ENCODE measurements at places on chromosomes 5 and 9.
A peak's percentile ranks its signal among the peaks of the same experiment; 100 is the strongest.

GRCh38 chr5:72245951-72246532 lies 74.0 kb downstream of the MRPS27 start:
- peak; percentile 74 for DNase-seq

- DNase-seq, result no peak
These were observed 5.2 kb upstream of the ZDHHC11 start for GRCh38 chr5:855771-856530.

DNA sequence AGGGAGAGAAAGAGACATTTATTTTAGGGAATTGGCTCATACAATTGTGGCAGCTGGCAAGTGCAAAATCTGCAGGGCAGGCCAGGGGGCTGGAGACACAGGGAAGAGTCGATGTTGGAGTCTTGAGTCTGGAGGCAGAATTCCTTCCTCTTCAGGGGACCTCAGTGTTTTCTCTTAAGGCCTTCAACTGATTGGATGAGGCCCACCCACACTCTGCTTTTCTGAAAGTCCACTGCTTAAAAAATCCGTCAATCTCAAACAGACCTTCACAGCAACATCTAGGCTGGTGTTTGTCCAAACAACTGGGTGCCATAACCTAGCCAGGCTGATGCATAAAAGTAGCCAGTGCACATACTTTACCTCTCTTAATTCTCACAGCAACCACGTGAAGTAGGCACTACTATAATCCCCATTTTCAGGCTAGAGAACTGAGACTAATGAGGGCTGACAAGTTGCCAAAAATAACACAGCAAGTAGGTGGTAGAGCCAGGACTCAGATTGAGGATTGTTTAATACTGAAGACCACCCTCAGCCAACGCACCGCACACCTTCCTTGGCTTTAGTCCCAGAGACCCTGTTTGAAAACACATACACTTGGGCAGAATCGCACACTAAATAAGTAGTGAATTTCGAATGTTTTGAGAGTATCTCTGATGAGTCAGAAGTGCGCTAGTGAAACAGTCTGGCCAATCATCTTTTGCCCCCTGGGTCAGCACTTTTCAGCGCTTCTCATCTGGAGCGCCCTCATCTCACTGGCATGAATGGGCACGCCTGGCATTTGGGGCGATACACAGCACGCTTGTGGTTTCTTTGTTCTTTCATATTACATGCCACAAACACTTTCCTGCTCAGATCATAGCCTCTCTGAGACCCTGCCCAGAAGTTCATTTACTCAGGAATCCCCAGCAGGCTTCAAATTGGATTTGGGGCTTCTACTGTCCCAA lies 591.4 kb downstream of the CCDC171 start:
- no peak for DNase-seq

DNA sequence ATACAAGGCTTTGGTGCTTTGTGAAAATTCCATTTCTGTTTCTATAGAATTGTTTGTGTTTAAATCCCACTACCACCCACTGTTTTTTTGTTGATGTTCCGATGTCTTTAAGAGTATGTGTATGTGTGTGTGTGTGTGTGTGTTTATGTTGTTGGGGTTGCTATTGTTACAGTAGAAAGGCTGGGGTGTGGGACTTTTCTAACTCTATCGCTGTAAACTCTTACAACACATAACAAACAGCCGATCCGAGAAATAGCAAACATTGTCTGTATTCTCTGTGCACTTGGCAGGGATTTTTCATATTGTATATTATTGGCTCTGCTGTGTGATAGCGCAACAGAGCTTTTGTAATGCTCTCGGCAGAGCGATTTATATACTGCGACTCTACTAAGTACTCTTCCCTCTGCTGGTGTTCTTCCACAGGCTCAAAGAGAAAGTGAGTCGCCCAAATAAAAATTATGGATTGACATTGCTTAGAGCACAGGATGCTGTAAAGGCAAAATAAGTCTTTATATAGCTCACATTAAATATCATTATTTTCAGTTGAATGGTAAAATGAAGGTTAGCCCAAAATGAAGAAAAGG lies 492.2 kb upstream of the ARRDC3 start:
- no peak for DNase-seq

GRCh38 chr5:173340984-173341383 lies 12.8 kb upstream of the STC2 start:
- DNase-seq, result no peak

DNA sequence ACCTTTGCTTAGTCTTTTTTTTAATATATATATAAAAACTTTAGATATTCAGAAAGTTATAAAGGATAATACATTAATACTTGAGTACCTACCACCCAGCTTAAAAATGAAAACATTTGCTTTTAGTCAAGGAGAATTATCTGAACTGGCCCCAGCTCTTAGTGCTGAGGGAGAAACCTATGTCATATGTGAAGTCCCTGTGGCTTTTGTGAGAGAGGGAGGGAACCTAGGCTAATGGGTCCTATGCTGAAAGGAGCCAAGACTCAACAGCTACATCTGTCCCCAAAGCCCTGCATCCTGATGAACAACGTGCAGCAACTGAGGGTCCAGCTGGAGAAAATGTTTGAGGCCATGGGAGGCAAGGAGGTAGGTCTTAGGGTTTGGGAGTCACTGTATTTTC lies 92.0 kb upstream of the RUSC2 start:
- no peak for DNase-seq

DNA sequence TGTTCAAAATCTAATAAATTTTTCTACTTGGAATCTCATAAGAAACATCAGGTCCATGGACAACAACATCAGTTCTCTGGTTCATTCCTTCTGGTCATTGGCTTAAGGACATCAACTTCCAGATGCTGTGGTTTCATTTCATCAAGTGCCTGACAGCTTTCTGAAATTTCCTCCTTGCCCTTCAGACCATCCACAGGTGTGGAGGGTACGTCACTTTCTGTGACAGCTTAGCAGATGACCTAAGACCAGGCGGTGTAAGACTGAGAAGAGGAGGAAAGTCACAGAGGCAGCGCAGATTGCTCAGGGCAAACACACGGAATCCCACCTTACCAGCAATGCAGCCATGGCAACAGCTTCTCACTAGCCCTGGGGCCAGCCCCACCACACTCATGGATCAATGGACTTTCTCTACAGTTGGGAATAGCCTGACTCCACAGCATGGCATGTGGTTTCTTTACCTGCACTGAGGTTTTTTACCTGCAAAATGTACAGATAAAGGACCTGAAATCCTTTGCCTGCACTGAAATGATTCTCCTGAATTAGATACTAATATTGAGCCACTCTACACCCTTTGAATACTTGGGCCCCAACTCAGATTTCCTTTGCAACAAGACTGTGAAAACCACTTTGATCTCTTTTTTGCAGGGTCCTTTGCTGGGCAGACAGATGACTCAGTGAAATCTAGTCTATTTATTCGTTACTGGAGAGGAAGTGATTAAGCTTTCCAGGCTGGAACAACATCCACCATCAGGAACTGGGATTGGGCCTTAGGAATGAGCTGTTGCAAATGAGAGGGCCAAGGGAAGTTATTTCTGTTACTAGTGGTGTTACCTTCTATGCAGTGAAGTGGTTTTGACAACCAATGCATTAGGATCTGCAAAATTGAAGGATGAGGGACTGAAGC lies 26.9 kb downstream of the TICAM2 start:
- no peak for DNase-seq

DNA sequence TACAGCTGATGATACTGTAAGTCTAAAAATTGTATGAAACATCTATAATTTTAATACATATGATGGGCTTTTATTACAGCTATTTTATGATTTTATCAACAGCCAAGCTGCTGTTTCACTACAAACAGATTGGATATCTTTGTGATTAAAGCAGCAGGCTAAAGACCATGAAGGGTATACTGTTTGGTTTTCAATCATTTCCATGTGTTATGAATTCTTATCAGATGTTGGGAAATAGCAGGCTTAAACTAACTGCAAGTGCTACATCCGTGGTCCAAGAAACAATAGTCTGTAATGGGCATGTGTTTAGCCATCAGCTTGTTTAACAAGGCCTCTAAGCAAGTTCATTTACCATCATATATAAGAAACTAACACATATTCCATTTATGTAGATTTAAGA lies 107.5 kb downstream of the CWC27 start:
- DNase-seq, result no peak

DNA sequence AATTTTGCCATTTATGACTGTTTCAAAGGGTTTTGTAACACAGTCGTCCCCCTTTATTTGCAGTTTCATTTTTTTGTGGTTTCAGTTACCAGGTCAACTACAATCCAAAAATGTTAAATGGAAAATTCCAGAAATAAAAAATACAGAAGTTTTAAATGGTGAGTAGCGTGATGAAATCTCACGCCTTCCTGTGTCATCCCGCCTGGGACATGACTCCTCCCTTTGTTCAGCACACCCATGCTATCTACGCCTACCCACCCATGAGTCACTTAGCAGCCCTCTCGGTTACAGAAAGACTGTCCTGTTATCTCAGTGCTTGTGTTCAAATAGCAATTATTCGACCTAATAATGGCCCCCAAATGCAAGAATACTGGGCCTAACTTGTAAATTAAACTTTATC lies 765.3 kb upstream of the ADAMTS16 start:
- peak; percentile 4 for DNase-seq

- no peak for DNase-seq
These were observed 106.6 kb downstream of the TMC1 start for GRCh38 chr9:72627956-72628540.

DNA sequence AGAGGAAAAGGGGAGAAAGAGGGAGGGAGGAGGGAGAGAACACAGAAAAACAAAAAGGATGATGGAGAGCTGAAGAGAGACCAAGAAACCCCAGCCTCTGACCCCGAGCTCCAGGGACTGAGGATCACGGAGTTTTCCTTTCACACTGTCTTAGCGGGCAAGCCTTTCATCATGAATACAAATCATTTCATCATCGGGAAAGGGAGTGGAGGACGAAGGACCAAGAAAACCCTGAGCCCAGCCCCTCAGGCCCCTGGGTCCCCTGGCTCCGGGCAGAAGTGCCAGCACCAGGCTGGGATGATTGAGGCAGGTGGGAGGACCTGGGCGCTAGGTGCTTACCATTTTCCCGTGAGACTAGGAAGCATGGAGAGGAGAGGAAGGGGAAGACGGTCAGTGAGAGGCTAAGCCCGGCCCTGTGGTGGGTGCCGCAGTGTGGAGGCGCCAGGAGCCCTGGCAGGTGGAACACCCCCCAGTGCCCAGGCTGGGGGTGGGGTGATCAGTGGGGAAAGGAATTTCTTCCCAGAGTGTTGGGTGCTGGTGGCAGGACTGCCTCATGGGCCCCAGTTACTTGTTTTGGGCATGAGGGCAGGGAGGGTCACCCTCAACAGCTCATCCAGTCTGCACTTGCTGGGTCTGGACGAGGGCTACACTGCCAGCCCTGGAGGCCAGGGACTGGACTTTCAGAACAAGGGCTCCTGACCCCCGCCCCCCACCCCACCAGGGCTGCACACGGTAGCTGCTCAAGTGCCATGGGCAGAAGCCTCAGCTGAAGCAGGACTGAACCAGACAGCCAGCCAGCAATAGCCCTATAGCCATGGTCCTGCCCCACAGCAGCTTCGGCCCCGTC lies 49.0 kb upstream of the SARDH start:
- peak; percentile 57 for DNase-seq

GRCh38 chr5:4929092-4929655 lies 211.0 kb upstream of the ADAMTS16 start:
- DNase-seq, result no peak

- DNase-seq, result no peak
These were observed 80.4 kb downstream of the RGS3 start for GRCh38 chr9:113543982-113544303.

GRCh38 chr5:170486371-170486770 lies 17.4 kb upstream of the KCNIP1 start:
- DNase-seq, result no peak

- DNase-seq, result no peak
These were observed 71.2 kb downstream of the C9orf50 start for GRCh38 chr9:129549684-129550083.

DNA sequence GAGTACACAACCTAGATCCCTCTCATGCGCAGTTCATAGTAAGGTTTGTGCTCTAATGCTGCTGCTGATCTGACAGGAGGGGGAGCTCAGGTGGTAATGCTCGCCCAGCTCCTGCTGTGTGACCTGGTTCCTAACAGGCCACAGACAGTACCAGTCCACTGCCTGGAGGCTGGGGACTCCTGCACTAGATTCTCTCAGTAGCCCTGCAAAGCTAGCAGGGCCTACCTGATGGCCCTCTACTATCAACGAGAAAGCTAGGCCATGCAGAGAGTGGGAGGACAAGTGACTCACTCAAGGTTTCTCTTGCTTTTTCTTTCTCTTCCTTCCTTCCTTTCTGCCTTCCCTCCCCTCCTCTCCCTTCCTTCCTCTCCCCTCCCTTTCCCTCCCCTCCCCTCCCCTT lies 55.1 kb upstream of the TEX48 start:
- no peak for DNase-seq

GRCh38 chr5:43193181-43193893 lies 1.3 kb downstream of the NIM1K start:
- DNase-seq, result peak; percentile 98

DNA sequence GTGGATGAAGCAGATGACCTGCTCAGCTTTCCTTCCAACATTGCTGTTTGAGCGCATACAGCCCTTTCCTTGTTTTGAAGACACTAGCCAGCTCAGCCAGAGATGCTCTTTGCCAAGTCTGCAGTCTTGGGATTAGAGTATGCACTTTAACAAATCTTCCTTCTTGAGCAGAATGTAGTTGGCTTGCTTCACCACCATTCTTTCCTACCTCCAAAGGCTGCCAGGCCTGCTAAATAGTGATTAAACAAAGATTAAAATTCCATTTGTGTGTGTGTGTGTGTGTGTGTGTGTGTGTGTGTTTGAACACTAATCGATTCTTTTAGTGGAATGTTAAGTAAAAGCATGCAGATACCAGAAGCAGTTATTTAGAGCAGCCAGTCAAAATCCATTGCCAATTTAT lies 97.6 kb downstream of the GALNT10 start:
- DNase-seq, result no peak

- DNase-seq, result peak; percentile 91
These were observed 34.2 kb upstream of the MIER3 start for GRCh38 chr5:56985936-56986625.

DNA sequence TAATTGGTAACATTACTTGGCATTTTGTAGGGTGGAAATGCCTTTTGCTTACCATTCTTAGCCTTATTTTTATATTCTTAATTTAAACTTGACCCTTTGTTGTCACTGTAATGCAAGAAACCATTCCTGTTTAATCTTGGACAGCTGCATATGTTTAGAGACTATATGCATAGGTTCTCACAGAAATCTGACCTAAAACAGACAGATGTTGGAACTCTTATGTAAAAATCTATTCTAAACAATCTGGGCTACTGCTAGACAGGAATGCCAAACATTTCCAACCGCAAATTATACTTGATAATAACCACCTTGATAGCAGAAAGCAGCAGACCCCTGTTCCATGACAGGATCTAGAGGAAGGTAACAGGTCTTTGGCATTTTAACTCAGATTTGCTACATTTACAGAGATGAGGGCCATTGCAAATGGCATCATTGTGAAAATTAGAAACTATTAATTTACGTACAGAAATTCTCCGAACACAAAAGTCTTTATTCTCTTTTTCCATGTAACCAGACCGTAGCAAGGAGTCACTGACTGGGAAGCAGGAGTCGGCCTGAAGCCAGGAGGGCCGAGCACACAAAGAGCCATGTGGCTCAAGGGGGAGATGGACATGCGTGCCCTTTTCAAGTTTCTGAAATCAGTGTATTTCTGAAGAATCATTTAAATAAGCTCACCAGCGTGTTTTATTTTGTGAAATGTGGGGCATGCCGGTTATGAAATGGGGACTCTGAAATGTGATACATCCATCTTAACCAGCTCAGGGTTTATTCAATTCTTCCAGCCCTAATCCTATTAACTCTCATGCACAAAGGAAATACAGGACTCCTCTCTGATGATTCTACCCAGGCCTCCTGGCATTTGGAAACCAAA lies 139.3 kb downstream of the AOPEP start:
- no peak for DNase-seq

GRCh38 chr5:142576804-142577203 lies 109.1 kb downstream of the FGF1 start:
- no peak for DNase-seq

- peak; percentile 54 for DNase-seq
These were observed 65.2 kb downstream of the TRIO start for GRCh38 chr5:14208071-14209021.

Measured in MV-4-11 (cell line).